Regular cardiac myocyte (primary cell): ENCODE measurements at places on chromosomes 7 and 10. TPM values are rescaled to one million over a fixed set of nuclear protein-coding genes. Genes with fewer than 3 reads are reported as not detected.

SFTPA1 gene
- not detected in 2 replicates for total RNA-seq

PILRA gene
- under 0.01 and 0.28 TPM in 2 replicates for total RNA-seq

ABCB4 gene
- under 0.01 and 0.28 TPM in 2 replicates for total RNA-seq

CH25H gene
- total RNA-seq = 1.4 and 2.9 TPM in 2 replicates

CALN1 gene
- not detected in 2 replicates for total RNA-seq

SHOC2 gene
- 52.0 and 69.1 TPM in 2 replicates for total RNA-seq

SPDYE16 gene
- total RNA-seq = 0.56 TPM in 1 of 2 replicates, not detected in the other

C10orf105 gene
- under 0.01 TPM in 1 of 2 replicates, not detected in the other for total RNA-seq

SLC18A3 gene
- under 0.01 TPM in 1 of 2 replicates, not detected in the other for total RNA-seq

GPR26 gene
- not detected in 2 replicates for total RNA-seq

INTS15 gene
- 6.7 and 9.0 TPM in 2 replicates for total RNA-seq

GATAD1 gene
- total RNA-seq = 11.9 and 30.2 TPM in 2 replicates

GIMAP5 gene
- total RNA-seq = 0.28 and 0.38 TPM in 2 replicates

PPP1R17 gene
- not detected in 2 replicates for total RNA-seq

MYL7 gene
- not detected in 2 replicates for total RNA-seq

OPALIN gene
- not detected in 2 replicates for total RNA-seq

FANK1 gene
- total RNA-seq = 5.4 and 22.0 TPM in 2 replicates

ELFN1 gene
- total RNA-seq = 0.38 and 0.56 TPM in 2 replicates

VTI1A gene
- total RNA-seq = 25.9 and 29.3 TPM in 2 replicates

OR2A7 gene
- total RNA-seq = not detected in 2 replicates

UCN3 gene
- not detected in 2 replicates for total RNA-seq

ZNF511 gene
- 13.2 and 38.5 TPM in 2 replicates for total RNA-seq

INA gene
- total RNA-seq = 1.1 and 1.2 TPM in 2 replicates

TCAF2 gene
- total RNA-seq = 6.5 and 7.1 TPM in 2 replicates

CREB5 gene
- total RNA-seq = 0.96 and 2.5 TPM in 2 replicates

TRPV6 gene
- not detected in 2 replicates for total RNA-seq

MUC12 gene
- total RNA-seq = 0.19 TPM in 1 of 2 replicates, not detected in the other

TRIM50 gene
- total RNA-seq = not detected in 2 replicates

SH2D4B gene
- under 0.01 TPM in 2 replicates for total RNA-seq

RASSF4 gene
- 6.1 and 20.6 TPM in 2 replicates for total RNA-seq

PRSS1 gene
- total RNA-seq = not detected in 2 replicates

TBC1D12 gene
- 10.4 and 21.1 TPM in 2 replicates for total RNA-seq

HTR5A gene
- not detected in 2 replicates for total RNA-seq

CNNM1 gene
- total RNA-seq = under 0.01 and 0.28 TPM in 2 replicates

POT1 gene
- 34.5 and 42.6 TPM in 2 replicates for total RNA-seq

STRIP2 gene
- 5.2 and 5.9 TPM in 2 replicates for total RNA-seq

ZFAND2A gene
- total RNA-seq = 16.7 and 18.6 TPM in 2 replicates

IMMP2L gene
- 5.9 and 18.6 TPM in 2 replicates for total RNA-seq

CALHM1 gene
- not detected in 2 replicates for total RNA-seq

CDC14C gene
- total RNA-seq = 0.19 TPM in 1 of 2 replicates, not detected in the other

UBE2D4 gene
- total RNA-seq = 5.4 and 17.8 TPM in 2 replicates

KCNMA1 gene
- total RNA-seq = 15.5 and 20.7 TPM in 2 replicates

CCDC172 gene
- not detected in 2 replicates for total RNA-seq
